ENCODE measurements at places on chromosomes 2 and 18.

- no peak for DNase-seq
These were observed 98.8 kb downstream of the BARD1 start for GRCh38 chr2:214710729-214711128.

DNA sequence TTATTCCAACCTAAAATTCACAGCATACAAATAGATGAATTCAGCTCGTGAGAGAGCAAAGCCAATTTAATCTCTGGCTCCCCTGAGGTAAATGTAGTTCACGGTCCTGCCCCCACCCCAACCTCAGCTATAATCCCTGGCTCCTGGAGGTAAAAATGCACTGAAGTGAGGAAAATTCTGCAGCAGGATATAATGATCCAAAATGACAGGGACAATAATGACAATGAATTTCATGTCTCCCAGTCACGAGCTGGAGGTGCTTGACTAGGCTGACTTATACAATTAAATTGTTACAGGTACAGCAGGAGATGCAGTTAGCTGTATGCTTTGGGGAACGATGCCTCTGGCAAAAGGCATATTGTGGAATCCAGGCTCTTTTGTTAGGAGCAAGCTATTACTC lies 82.0 kb downstream of the GPD2 start:
- no peak for DNase-seq

DNA sequence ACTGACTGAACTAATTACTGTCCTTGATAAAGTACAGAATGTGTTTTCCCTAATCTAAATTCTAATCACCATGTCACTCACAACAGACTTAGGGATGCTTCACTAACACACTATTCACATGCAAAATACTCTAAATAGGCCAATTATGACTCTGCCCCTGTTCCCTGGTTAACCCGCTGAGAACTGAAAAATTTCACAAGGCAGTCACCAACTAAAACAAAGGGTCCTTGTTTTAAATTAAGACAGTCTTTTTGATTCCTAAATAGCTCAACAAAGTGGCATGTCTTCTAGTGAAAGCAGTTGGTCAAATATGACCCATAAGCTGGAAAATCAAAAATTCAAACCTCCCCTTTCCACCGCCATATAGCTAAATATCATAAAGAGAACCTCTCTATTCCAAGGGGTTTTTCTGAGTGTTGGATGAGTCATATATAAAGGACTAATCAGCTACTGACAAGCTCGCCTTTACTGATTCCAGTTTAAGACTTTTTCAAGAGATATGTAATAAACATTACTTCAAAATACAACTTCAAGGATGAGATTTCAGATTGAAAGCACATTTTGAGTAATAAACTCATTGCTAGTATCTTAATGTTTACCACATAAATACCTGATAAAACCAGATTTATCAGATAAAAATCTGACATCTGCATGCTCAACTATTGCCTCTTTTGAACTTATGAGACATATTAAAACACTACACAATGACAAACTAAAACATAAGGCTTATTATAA lies 235.8 kb downstream of the TCF4 start:
- peak; percentile 17 for DNase-seq

DNA sequence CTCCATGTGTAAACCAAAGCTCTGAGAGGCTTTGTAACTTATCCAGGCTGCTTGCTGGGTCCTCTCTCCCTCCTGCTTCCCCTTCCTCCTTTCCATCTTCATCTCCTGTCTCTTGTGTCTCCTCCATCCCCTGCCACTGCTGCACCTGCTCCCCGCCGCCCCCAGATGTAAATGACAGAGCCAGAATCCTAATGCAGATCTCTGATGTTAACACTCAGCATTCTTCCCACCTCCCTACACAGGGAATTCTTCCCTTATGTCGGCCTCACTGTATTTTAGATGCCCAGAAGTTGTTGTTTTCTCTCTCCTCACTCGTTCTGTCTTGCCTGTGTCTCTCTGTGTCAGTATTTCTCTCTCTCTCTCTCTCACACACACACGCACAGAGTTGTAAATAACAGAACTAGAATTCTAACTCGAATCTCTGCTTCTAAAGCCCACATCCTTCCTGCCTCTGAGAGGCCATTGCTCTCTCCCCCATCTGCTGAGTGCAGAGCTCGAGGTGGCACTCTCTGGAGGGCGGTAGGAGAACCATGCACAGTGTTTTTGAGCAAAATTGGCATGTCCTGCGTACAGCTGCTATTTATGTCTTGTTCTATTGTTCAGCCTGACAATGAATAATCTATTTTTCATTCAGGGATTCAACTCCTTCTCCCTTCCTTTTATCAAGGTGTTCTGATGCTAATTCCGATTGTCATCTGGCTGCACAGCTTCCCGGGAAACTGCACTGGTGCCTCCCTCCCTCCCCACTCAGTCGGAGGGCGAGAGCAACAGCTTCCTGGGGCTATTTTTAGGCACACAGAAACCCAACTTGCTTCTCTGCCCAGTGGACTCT lies 219.9 kb downstream of the SH3RF3 start:
- DNase-seq, result no peak

DNA sequence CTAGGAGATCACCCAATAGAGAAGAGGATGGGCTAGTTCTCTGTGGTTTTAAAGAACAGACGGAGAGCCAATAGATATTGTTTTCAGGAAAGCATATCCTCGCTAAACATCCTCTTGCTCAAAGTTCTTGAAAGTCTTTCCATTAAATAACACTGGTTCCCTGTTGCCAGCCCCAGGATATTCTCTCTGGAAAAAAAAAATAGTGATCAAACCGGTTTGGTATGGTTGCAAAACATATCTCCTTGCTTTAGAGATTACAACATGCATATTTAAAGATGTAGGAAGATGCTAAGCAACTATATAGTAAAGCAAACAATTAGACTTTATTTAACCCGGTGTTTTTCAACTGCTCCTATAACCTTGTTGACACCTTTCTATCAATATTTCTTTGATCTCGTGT lies 211.4 kb downstream of the CMPK2 start:
- DNase-seq, result no peak

DNA sequence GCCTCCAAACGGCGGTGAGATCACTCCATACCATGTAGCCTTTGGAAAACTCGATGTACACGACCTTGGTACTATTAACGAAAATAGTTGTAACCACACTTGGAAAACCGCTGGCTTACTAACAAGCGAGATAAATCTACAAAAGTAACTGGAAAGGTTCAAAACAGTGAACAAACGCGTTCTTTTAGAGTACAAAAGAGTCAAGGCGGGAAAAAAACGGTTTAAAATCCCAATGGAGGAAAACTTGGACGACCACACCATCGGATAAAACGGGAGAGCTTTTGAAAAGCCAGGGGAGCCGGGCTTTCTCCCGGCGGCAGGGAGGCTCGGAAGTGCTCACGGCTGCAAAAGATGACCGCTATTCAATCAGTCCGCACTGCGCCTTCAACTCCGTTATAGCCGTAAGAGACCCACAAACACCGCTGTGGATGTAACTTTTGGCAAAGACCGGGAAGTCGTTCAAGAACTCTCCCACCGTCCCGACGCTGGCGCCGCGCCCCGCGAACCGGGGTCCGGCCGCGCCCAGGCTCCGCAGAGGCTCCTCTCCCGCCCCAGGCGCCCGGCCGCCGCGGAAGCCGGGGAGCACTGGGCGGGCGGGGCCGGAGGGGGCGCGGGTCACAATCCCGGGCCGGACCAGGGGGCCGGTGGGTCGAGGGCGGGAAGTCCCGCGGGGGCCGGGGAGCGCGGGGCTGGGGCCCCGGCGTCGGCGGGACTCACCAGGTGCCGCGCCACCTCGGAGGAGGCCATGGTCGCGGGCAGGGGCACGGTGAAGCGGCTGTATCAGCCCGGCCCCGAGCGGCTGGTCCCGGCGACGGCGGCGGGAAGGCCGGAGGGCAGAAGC lies 465 bp downstream of the SEPTIN10 start:
- peak; percentile 66 for DNase-seq

- no peak for DNase-seq
These were observed 591.9 kb downstream of the SLC4A3 start for GRCh38 chr2:220219371-220219770.

DNA sequence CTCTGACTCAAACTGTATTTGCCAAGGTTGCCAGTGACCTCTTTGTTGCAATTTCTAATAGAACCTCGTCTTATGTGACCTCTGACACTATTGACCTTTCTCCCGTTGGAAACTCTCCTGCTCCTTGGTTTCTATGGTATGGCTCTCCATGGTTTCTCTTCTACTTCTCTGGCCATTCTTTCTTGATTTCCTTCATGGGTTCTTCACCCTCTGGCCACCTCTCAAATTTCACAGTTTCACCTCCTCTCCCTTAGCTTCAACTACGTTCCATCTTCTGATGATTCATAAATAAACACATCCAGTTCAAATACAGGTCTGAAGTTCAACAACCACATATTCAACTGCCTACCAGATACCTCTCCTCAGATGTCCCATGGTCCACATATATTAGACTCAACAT lies 109.5 kb downstream of the CACNB4 start:
- no peak for DNase-seq

DNA sequence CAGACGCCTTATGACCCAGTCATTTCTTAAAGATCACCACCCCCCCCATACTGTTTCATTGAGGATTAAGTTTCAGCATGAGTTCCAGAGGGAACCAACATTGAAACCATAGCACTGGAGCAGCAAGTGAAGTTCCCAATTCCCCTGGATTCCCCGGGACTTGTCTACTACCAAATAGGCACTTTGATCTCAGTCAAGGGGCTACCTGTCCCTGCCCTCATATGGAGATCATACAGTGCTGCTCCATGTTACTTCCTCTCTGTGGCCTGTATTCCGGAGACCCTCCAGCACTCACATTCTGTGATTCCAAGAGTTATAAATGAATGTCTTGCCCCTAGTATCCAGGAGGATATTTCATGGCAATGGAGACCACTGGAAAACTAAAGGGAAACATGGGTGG lies 42.5 kb downstream of the RNF144A start:
- no peak for DNase-seq

- no peak for DNase-seq
These were observed 224.3 kb upstream of the SMAD7 start for GRCh38 chr18:49175071-49175470.

DNA sequence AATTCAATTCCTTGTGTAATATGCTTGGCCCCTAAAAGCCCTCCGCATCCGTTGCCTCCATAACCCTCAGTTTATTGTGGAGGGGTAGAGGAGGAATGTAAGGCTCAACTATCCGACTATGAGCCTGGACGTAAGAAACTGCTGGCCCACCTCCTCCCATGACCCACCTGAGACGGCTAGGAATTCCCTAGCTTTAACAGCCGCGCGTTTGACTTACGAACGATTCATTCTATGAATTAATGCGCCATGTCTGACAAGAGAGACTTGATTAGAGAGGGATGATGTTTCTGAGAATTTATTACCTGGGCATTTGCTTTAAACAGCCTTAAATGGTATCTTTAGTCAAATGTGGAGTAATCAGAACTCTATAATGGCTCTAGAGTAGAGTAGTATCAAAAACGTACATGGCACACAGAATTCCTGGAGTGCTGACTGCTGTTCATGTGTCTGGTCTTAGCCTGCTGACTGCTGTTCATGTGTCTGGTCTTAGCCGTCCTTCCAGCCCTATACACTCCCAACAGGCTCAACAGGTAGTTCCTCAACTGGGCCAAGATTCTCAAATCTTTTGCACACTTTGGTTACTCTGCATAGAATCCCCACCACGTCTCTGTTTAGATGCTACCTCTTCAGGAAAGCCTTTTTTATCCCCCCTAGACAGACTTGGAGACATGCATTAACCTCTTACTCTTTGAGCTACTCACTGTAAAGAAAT lies 899 bp upstream of the GFPT1 start:
- DNase-seq, result no peak

DNA sequence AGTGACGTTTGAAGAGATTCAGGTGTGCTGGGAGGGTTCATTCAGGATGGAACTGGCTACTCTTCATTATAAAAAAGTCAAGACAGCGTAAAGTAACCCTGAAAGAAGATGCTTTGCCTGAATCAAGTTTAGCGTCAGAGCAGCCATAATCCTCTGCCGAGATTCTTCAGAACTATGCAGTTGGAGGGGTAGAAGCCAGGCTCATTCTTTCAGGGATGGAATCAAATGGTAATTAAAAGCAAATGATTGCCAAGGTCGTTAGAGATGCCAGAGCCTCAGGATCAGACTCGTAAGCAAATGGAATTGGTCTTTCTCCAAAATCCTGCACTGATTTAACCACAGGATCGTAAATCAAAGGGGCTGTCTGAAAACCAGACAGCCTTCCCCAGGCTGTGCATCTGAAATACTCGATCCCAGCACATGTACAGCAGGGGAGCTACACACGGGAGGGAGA lies 21.9 kb downstream of the APCDD1 start:
- DNase-seq, result peak; percentile 61

DNA sequence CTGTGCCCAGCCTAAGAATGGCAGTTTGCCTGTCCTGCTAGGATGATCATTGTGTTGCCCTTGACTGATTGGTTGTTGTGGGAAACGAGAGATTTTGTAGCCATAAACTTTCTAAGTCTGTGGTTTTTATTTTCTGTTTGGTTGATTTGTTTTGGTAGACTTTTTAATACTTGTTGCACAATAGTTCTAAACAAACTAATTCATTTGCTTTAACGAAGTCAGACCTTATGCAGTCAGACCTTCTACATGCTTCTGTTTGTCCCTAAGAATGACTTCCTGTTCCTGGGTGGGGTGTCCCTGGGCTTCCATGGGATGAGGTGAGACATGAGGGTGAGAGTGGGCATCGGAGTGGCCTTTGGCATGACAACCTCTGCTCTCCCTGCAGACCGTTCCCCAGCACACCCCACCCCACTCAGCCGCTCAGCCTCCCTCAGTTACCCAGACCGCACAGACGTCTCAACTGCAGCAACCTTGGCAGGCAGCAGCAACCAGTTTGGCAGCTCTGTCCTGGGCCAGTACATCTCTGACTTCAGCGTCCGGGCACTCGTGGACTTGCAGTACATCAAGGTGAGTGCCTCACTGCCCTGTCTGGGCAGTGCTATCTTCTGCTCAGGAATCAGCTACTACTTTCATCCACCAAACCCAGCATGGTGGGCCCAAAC lies 7.8 kb upstream of the CNNM3 start:
- DNase-seq, result no peak

GRCh38 chr18:2223849-2224248 lies 347.5 kb downstream of the METTL4 start:
- DNase-seq, result peak; percentile 18

GRCh38 chr2:156192468-156192867 lies 140.1 kb downstream of the NR4A2 start:
- DNase-seq, result no peak

DNA sequence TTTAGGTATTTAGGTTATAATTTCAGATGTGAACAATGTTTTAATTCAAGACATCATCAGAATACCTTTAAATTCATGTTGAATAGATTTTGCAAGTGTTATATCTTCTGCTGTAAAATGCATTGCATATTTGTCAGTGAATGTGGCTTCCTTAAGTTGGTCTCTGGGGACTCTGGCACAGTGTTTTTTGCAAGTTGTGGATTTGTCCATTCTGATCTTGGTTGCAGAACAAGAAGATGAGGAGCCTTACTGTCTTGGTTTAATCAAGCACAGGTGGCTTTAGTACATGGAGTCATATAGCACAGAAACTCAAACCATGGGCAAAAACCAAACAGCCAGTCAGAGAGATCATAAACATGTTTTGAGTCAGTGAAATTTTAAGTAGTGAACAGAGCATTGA lies 135.7 kb downstream of the ARHGAP28 start:
- peak; percentile 32 for DNase-seq

All from fibroblast of skin of back (primary cell).